ENCODE measurements at places on chromosomes 5 and 9.

- no peak for DNase-seq
Measured at GRCh38 chr9:1018121-1018520, 32.0 kb upstream of the DMRT2 start.

- DNase-seq = no peak
Measured at GRCh38 chr5:10999714-11000113, 238.7 kb upstream of the DAP start.

DNA sequence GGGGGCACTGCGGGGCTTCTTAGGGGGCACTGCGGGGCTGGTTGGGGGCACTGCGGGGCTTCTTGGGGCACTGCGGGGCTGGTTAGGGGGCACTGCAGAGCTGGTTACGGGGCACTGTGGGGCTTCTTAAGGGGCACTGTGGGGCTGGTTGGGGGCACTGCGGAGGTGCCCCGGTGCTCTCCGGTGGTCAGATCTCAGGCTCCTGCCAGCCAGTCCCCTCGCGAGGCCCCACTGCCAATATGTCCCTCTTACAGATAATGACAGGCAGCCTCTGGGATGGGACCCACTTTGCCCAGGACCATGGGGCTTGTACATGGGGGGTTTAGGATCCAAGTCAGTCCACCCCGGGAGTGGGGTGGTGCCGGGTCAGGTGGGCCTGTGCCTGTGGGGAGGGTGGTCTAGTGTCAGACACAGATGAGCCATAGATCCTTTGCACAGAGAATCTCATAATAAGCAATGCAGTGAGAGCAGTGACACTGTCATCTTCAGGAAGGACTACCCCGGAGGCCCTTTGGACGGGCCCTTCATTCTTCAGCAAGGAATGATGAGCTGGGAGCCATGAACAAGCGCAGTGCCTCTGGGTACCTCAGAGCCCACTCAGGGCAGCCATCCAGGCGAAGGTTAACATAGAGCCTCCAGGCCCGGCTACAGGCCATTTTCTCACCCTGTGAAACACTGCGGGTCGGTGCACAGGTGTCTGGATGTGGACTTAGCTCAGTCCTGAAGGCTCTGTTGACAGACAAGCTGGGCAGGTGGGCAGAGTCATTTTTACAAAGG, 38.2 kb downstream of the COL5A1 start:
- no peak for DNase-seq

GRCh38 chr5:32302835-32303754, 9.6 kb downstream of the MTMR12 start:
- DNase-seq = no peak
